H4 (cell line): ENCODE measurements at places on chromosomes 5 and 9. TPM values are rescaled to one million over a fixed set of nuclear protein-coding genes. Genes with fewer than 3 reads are reported as not detected.
A peak's percentile ranks its signal among the peaks of the same experiment; 100 is the strongest.

- no peak for DNase-seq
These were observed 2.1 kb downstream of the ADAMTS2 start for GRCh38 chr5:179343021-179343718.

DNA sequence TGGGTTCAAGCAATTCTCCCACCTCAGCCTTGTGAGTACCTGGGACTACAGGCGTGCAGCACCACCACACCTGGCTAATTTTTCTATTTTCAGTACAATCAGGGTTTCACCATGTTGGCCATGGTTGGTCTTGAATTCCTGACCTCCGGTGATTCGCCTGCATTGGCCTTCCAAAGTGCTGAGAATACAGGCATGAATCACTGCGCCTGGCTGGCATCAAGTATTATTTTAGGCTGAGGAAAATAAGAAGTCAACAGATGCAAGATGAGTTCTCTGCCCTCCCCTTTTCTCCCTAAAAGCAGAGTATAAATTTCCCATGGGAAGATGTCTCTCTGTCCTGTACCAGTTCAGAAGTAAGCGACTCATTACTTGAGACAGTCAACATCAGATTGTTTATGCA is 71.5 kb downstream of the ELAVL2 start:
- no peak for DNase-seq

CDC26 gene
- total RNA-seq: 81.9 and 83.9 TPM in 2 replicates

DNA sequence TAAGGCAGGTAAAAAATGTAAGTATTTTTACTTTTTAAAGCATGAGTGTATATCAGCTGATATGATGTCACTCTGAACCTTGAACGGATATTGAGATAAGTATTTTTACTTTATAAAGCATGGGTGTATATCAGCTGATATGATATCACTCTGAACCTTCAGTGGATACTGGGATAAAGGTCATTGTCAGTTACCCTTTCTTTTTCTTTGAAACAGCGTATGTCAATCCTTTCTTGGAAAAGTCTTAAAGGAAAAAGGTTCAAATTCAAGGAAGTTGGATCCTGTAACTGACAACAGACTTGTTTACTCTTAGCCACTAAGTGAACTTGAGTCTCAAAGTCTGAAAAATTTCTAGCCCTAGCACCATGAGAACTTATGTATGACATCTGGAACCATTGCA is 61.7 kb upstream of the IFNK start:
- DNase-seq: no peak

DNA sequence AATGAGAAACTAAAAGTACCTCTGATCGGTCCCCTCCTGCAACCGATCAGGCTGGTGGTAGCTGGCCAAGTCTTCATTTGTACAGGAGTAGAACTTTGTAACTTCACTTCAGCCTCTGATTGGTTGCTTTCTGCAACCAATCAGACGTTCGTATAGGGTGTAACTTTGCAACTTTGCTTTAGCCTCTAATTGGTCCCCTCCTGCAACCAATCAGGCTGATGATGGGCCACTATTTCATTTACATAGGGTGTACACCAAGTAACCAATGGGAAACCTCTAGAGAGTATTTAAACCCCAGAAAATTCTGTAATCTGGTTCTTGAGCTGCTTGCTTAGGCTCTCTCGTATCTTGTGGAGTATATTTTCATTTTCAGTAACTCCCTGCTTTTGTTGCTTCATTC is 445.5 kb downstream of the MED10 start:
- no peak for DNase-seq

NOL6 gene
- 23.4 and 30.1 TPM in 2 replicates for total RNA-seq

DNA sequence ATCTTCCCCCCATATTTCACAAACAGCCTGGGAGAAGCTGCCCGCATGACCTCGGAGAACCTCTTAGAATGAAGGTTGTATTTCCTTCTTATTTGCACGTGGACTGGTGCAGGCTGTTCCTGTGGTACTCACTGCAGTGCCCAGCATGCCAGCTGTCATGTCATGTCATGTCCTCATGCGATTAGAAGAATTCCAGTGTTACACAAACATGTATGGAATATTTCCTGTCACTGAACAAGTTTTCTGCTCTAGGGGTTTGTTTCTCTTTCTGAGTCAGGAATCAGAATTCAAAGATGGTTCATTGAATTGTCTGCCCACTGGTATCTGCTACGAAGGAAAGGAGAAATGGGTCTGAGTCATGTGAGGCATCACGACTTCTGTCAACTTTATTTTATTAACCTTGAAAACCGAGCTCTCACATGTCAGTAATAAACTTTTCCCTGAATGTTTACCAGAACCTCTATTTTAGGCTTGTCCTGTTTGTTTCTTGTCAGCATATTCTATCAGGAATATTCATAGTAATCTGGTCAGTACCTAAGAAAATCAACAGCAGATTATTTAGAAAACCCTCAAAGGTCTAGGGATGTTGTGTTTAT is 415.6 kb downstream of the GADD45G start:
- no peak for DNase-seq

- no peak for DNase-seq
These were observed 8.5 kb upstream of the ACSL6 start for GRCh38 chr5:132019857-132020555.

DNA sequence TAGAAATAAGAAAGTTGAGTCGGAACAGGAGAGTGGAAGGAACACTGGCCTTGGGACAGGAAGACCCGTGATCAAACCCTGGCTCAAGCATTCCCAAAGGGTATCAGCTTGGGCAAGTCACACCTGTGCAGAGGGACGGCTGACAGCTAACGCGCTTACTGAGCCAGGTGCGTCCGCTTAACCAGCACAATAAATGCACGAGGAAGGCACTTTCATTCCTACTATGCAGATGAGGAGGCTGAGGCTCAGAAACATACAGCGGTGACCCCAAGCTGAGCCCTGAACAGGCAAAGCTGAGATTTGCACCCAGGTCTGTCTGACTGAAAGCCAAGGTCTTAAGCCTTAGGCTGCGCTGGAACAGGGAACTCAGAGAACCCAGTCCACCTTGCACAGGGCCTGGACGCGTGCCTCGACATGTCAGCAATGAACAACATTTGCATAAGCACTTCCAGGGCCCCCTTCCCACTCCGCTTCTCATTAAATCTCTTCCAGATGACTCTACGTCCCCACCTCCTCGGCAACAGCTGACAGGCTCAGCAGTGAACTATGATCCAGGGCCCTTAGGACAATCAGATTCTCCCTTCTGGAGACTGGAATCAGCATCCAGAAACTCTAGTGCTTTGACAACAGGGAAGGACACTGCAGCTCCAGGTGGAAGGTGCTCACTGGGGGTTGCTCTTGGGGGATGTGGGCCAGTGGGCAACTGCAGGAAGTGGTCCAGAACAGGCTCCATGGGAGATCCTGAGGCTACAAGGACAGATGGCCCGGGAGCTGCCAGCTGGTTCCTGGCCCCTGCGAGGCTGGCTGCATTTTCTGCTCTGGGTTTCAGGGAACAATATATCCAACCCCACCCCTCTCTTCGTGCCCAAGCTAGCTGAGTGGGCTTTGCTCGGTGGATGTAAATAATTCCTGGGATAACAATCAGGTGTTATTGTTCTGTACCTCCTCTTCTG is 35.2 kb downstream of the SH3PXD2B start:
- DNase-seq: no peak

DNA sequence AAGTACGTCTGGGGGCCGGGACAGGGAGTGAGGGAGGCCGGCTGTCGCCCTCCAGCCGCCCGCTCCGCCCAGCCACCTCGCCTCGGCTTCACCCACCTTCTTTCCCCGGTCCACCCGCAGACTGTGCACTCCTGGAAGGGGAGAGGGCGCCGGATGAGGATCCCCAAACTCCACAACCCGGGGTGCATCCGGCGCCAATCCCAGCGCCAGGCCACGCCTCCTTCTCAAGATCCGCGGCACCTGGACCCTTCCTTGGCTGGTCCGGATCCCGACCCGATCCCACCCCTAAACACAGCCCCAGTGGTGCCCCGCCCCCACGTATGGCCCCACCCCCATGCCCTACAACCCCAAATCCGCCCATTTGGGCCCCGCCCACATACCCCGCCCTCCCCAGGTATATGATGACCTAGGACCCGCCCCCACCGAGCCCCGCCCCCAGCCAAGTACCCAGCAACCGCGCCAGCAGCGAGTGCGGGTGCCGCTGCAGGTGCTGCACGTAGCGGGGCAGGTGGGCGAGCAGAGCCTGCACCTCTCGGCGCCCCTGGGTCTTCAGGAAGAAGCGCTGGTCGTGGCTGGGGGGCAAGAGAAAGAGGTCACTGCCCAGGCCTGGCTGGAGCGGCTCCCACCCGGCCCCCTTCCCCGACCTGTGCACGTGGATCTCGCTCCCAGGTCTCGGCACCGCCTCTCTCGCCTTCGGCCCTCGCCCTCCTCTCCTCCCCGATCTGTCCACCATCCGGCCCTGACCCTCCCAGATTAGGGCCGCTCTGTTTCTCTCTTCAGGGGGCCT is 3.2 kb downstream of the PIP5KL1 start:
- no peak for DNase-seq

DNA sequence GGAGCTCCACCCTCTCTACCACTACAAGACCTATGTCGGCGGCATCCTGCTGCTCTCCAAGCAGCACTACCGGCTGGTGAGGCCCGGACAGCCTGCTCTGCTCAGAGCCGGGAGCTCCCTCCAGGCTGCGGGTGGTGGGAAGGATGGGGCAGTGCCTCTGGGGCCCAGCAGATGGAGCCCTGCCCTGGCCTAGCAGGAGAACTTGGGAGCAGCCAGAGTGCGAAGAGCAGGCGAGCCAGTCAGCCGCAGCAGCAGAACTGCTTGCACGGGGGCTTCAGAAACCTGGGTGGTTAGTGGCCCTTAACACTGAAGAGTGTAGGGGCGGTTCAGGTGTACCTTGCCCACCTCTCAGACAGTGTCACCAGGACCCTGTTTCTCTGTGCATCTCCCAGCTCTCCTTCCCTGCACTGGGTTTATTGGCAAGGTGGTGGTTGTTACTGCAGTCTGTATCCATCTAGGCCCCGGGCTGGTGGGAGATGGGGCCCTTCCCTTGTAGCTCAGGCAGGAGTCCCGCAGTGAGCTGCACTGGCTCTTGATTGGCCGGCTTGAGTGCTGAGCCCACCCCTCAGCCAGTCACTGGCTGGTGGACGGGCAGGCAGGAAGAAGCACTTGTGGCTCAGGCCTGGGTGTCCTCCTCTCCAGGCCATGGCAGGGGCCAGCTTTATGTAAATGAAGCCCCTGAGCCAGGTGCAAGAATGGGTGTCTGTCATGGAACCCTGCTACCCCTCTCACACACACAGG is 7.7 kb downstream of the B4GALT7 start:
- DNase-seq: peak; percentile 77

GRCh38 chr9:88308831-88309560 is 79.2 kb upstream of the SPIN1 start:
- no peak for DNase-seq

SVEP1 gene
- 0.16 and 0.41 TPM in 2 replicates for total RNA-seq

ROPN1L gene
- total RNA-seq: 1.3 and 2.5 TPM in 2 replicates

DNA sequence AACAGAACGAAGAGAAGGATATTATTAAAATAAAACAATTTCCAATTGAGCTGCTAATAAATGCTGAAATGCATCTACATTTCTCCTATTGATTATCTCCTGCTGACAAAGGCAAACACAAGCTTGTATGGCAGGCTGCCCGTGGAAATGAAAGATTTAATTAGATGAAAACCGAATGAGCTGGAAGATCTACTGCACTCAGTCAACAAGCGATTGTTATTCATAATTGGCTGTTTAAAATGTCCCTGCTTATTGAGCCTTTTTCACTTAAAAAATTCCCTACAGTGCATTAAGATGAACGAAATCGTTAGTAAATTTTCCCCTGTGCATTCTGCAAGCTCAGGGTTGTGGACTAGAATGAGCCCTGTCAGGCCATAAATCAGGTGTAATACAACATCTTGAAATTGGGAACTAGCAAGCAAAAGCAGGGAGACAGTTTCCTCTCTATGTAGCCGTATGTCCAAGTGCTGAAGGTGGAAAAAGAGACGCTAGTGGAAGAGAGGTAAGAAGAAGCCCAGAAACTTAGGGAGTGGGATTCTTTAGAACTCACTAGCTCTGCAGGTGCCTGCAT is 28.5 kb upstream of the KIF4B start:
- no peak for DNase-seq

- no peak for DNase-seq
These were observed 88.3 kb downstream of the CTNND2 start for GRCh38 chr5:11815916-11816315.

SCGB3A2 gene
- total RNA-seq: not detected in 2 replicates

GRCh38 chr9:123933440-123934212 is 3.7 kb upstream of the DENND1A start:
- DNase-seq: peak; percentile 75

GRCh38 chr5:75839547-75839946 is 122.3 kb upstream of the POC5 start:
- no peak for DNase-seq

- no peak for DNase-seq
These were observed 119.7 kb upstream of the ELL2 start for GRCh38 chr5:96081276-96081858.

DNA sequence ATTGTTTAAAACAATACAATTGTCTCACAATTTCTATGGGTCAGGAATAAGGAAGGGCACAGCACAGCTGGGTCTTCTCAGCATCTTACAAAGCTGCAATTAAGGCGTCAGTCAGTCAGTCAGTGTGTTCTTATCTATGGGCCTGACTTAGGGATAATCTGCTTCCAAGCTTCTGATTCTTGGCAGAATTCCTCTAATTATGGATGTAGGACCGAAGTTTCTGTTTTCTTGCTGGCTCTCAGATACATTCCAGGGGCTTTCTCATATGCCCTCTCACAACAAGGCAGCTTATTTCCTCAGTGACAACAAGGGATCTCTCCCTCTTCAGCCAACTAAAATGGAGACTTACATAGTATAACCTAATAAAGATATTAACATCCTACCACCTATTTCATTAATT is 1925.3 kb upstream of the ACO1 start:
- no peak for DNase-seq

DNA sequence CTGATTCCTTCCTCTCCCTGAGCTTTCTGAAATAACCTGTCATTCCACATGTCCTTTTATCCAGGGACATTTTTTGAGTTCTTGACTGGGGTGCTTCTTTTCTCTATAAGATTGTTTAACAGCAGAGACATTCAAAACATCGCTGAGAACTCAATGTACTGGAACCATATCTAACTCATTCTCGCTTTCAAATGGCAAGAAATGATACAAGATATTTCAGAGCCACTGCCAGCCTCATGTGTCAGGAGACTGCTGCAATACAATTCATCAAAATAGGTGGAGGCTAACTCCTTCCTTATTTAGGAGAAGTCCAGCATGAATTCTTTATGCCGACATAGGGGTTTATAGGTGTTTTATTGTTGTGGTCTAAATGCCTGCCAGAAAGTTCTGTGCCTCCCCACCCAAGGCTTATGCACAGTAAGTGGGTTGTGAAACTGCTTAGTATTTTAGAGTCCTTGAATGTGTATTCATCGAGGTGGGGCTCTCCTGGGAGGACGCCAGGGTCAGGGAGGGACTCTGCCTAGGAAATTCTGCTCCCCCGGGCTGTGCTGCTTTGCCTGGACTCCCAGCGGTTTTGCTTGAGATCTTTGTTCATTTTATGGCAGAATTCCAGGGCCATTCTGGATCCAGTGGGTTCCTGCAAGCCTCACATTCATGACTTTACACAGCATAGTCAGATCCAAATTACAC is 53.9 kb downstream of the ZNF474 start:
- DNase-seq: peak; percentile 85

- DNase-seq: no peak
These were observed 11.9 kb downstream of the TNFAIP8 start for GRCh38 chr5:119367502-119368237.
